NCI-H2171 treated with DMSO at 0.1 percent for 48 hours (cell line): ENCODE measurements at places on chromosomes 3 and 15.

DNA sequence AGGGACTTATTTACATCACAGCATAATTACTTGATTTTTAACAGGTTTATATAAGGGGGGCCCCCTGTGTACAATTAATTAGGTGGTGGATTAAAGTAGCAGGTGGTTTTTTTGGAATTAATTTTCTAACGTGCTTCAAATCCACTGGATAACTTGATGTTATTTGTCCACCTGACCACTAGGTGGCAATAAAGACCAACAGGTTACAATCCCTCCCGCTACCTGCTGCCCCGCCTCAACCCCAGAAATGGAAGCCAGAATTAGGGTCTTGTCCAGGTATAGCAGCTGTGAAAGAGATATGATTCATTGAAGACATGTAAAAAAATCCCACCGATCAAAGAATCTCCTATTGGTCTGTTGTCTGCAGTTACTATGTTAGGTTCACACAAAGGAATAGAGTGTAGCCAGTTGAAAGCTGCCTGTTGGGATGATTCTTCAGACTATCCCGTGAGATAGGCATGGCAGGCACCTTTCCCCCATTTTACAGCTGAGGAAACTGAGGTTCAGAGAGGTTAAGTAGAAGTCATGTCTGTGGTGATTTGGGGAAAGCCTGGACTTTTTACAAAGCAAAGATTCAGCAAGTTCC lies 44.0 kb downstream of the MFSD1 start:
- peak; percentile 67 for DNase-seq

- DNase-seq: no peak
Measured at GRCh38 chr3:192039593-192039992, 578.6 kb downstream of the PYDC2 start.

DNA sequence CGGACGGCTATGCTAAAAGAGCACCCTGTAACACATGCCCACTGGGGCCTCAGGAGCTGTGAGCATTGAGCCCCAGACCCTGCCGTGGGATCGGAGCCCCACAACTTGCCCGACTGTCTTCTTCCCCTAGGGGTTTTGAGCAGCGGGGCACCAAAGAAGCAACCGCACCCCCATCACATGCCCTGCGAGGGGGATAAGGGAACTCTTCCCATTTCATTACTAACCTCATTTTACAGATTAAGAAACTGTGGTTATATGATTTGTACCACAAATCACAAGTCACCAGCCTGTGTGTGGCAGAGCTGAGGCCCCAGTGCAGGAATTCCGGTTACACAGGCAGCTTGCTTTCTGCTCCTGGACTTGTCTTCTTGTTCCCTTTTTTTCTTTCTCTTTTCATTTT lies 86.2 kb downstream of the CD47 start:
- DNase-seq: no peak

GRCh38 chr15:80747317-80748053 lies 31.7 kb upstream of the CEMIP start:
- DNase-seq: no peak

DNA sequence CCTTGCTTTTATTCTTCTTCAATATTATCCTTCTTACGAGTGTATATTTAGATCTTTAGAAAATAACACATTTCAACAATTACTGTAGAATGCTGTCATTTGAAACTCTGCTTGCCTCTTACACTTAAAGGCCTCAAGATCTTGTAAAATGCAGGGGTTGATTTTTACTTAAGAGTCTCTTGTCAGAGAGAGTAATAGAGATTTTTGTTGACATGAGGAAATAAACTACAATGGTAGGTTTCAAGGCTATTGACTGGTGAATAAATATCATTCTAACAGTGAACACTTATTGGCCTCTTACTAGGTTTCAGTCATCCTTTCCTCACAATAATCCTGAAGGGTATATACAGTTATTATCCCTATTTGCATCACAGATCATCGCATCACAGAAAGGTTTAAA lies 344.6 kb downstream of the GBE1 start:
- no peak for DNase-seq

- DNase-seq: no peak
Measured at GRCh38 chr3:67856718-67857117, 202.3 kb upstream of the SUCLG2 start.

GRCh38 chr15:88648357-88649214 lies 9.8 kb downstream of the ISG20 start:
- no peak for DNase-seq

- DNase-seq: no peak
Measured at GRCh38 chr3:118578559-118578958, 456.1 kb downstream of the IGSF11 start.

GRCh38 chr3:128217702-128218547 lies 64.6 kb downstream of the EEFSEC start:
- DNase-seq: no peak

- no peak for DNase-seq
Measured at GRCh38 chr15:60740787-60741354, 261.9 kb upstream of the ICE2 start.

DNA sequence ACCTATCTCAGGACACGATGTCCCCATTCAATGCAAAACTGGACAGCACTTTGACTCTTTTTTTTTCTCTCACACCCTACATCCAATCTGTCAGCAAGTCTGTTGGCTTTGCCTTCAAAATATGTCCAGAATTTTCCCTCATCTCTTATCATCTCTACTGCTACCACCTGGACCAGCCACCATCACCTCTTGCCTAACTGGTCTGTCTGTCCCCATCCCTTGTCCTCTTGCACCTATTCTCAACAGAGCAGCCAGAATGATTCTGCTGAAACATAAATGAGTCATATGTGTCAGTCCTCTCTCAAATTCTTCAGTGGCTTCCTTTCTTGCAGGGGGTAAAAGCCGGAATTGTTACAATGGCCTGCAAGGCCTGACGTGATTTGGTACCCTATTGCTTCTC lies 105.8 kb downstream of the CYP19A1 start:
- no peak for DNase-seq

DNA sequence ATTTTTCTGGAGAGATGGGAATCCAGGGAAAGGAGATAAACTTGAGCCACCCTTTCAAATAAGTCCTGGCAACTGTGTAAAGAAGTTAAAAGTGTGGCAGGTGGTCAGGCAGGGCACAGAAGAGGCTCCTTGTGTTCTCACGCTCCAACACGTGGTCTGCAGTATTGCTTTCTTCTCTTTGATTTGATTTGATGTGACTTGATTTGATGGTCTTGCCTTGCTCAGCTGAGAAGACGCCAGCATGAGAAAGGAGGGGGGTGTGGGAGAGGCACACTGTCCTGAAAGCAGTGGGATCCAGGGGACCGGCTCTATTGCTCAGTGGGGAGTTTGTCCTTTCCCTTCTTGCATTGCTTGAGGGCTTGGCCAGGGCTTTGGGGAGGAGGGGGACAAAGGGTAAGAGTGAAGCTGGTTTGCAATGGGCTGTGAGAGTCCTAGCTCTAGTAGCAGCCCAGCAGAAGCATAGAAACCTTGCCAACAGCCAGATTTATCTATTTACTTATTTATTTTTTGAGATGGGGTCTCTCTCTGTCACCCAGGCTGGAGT lies 25.7 kb upstream of the NEO1 start:
- DNase-seq: no peak

GRCh38 chr3:65672871-65673815 lies 365.6 kb downstream of the MAGI1 start:
- DNase-seq: peak; percentile 19

GRCh38 chr15:64596701-64597476 lies 136.5 kb downstream of the ZNF609 start:
- DNase-seq: peak; percentile 86

DNA sequence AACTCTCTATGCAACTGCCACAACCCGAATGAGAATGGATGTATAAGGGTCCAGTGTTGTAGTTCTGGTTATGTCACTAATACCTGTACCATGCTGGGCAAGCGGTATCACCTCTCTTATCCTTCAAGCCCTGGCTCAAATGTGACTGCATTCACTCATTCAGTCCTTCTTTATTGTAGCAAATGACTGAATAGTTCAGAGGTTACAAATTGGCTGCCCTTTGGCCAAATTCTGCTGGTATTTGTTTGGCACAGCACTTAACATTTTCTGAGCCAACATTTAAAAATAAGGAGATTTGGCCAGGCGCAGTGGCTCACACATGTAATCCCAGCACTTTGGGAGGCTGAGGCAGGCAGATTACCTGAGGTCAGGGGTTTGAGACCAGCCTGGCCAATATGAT lies 47.5 kb downstream of the DLEC1 start:
- DNase-seq: no peak

- no peak for DNase-seq
Measured at GRCh38 chr3:64653101-64653500, 34.7 kb downstream of the ADAMTS9 start.

DNA sequence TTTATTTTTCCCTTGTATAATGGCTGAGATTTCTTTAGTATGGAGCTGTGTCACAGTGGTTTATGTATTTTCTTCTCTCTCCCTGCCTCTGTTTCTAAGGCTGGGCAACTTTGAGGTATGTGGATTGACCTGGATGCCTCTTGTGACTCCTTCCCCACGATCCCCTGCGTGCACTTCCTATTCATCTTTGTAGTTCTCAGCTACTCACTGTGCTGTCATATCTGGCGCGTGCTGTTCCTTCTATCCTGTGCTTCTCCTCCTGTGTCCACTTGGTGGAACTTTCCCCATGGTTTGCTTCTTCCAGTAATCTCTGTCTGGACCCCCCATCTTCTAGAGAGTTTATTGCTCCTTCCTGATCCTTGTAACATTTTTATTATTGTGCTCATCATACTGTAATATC lies 97.3 kb downstream of the AKAP13 start:
- DNase-seq: no peak

DNA sequence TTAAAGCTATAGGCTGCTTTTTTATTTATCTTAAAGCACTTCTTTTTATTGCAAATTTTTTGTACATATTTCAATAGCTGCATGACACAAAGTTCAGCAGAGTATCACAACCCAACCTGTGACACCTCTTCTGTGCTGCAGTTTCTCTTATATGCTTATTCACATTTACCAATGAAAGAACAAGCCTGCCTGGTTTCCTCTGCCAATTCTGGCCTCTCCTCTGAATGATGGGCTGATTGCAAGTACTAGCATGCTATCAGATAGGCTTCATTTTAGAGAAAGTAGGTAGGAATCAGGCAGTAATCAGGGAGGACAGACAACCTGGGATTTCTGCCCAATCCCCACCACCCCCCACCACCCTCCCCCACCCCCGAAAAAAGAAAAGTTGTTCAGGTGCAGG lies 26.6 kb downstream of the ACKR4 start:
- no peak for DNase-seq

DNA sequence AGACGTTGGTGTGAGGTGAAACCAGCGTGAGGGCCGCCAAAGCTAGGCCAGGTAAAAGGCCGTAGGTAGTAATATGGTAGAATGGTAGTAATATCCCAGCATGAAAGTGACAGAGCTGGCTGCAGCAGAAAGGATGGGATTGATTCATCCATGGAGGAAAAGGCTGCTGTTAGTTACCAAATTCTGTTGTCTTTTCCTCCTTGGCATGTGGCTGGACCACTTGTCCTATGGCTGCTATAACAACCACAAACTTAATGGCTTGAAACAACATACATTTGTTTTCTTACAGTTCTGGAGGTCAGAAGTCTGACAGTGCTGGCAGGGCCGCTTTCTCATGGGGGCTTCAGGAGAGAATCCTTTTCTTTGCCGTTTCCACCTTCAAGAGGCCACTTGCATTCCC lies 47.8 kb upstream of the CHST2 start:
- DNase-seq: no peak

DNA sequence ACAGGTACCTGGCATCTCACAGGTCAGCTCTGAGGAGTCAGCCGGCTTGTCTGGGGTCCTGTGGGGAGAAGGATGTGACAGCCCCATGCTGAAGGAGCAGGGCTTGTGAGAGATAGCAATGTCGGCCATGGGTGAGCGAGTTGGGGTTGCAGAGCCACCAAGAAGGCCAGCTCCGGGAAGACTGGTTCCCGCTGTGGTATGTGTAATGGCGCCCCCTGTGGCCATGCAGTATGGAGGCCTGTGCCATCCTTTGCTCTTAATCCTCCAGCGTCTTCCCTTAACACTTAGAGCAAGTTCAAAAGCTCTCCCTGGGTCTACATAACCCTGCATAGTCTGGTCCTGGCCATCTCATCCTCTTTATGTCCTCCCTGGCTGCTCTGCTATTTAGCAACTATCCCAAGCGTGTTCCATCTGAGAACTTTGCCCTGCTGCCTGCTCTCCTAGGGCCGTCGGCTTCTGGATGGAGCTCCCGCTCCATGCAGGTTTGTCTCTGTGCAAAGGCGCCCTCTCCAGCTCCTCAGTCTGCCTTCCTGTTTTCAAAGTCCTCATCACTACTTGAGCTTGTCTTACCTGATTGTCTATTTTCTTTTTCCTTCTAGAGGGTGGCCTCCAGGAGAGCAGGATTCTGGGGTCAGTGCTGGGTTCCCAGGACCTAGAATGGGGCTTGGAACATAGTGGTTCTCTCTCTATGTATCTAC lies 40.8 kb upstream of the IQCF6 start:
- DNase-seq: no peak

DNA sequence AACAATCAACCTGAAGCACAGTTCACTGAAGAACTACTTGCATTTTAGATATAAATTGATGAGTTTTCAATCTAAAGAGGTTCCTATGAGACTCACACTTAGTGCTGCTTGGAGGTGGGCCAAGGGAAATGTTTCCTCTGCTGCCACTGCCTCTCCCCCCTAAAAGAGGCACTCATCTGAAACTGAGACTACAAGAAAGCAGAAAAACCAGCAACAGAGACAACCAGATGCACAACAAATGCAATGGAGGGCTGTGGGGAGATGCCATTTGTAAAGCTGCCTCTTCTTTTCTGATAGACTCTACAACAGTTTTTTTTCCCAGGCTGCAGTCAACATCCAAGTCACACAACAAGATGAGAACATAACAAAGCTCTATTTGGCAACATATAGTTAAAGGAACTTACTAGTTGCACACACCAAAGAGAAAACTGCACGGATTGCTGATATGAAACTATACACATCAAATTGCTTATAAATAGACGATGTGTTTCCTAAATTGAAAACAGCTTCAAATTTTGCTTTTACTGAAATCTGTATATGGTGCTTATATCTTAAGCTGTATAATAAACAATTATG lies 11.0 kb downstream of the TSPAN3 start:
- peak; percentile 38 for DNase-seq

DNA sequence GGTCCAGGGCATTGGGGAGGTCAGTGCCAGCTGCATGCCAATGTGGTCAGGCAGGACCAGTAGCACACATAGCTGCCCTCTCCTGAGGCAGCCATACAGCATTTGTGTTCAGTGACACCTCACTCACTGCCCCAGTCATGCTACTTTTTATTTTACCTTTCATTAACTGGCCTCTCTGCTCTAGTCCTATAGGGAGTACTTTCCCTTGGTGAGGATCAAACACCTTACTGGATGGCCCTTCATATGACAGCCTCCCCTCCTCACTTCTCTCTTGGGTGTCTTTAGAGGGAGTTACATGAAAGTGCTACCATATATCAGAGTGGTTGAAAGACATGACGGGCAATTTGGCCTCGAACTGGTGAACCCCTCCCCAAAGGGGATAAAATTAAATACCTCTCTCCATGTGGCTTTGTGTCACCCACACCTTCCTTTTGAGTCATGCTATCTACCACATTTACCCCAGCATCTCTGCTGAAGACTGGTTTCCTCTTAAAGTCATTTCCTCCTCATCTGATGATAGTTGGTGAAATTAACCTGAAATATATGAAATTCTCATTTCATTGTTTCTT lies 17.6 kb downstream of the RLBP1 start:
- no peak for DNase-seq
